Sciatic nerve (tissue), 2 donors: ENCODE measurements at places on chromosomes 12 and 14. TPM values are rescaled to one million over a fixed set of nuclear protein-coding genes. Genes with fewer than 3 reads are reported as not detected.

- no peak for DNase-seq
Measured at GRCh38 chr12:13581031-13581430, 384.5 kb downstream of the EMP1 start.

- no peak for DNase-seq
Measured at GRCh38 chr12:16330560-16330959, 16.9 kb upstream of the MGST1 start.

- DNase-seq: no peak
Measured at GRCh38 chr14:63383776-63384367, 65.1 kb upstream of the GPHB5 start.

DNA sequence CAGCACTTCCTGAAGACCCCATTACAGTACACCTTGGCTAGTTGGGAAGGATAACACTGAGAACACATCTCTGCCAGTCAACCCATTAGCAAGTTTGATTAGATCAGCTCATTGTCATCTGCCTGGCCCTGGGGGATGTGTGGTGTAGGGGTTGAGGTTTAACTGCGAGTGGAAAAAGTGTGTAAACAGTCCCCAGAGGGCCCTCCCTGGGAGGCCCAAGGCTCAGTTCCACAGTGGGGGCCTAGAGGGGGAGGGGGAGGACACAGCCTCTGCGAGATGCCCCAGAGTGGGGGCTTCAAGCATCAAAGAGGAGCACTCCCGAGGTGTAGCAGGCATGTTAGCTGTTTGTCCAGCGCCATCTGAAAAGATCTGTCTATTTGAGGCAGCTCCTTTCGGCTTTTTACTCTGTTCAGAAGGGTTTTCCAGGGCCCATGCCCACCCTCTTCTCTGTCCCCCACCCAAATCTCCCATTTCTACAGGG lies 344 bp downstream of the LPAR5 start:
- no peak for DNase-seq

- DNase-seq: no peak
Measured at GRCh38 chr12:11657511-11657910, 8.0 kb downstream of the ETV6 start.

- DNase-seq: no peak
Measured at GRCh38 chr12:60159761-60160160, 563.9 kb downstream of the SLC16A7 start.

GRCh38 chr12:76462668-76463224 lies 96.8 kb downstream of the OSBPL8 start:
- DNase-seq: no peak

GRCh38 chr12:12560587-12561370 lies 1.9 kb downstream of the DUSP16 start:
- DNase-seq: no peak

DNA sequence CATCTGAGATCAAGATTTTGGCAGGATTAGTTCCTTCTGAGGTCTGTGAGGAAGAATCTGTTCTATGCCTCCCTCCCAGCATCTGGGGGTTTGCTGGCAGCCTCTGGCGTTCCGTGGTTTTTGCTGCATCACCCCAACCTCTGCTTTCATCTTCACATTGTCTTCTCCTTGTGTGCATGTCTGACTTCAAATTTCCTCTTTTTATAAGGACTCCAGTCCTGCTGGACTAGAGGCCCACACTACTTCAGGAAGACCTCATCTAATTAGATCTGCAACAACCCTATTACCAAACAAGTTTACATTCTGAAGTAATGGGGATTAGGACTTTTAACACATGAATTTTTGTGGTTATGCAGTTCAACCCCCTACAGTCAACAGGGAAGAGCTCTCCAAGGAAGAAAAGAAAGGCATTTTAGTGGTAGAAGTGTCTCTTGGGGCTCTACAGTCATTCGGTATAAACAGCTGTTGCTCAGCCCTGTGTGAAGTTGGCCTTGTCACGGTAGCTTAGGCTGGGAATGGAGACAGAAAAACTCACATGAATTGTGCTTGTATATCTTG lies 89.7 kb downstream of the CAND1 start:
- no peak for DNase-seq

GRCh38 chr14:45051180-45051579 lies 32.7 kb upstream of the PRPF39 start:
- DNase-seq: no peak

Gene RIPK3
- total RNA-seq: 8.9 TPM

- no peak for DNase-seq
Measured at GRCh38 chr14:73462815-73463214, 4.5 kb upstream of the NUMB start.

- no peak for DNase-seq
Measured at GRCh38 chr14:97709552-97709951, 912.4 kb downstream of the VRK1 start.

Gene LMBR1L
- 99.1 TPM for total RNA-seq

- DNase-seq: no peak
Measured at GRCh38 chr14:51847489-51847796, 13.0 kb upstream of the GNG2 start.

Gene MBD6
- total RNA-seq: 76.2 TPM
